ENCODE measurements at places on chromosomes 12 and 14. TPM values are rescaled to one million over a fixed set of nuclear protein-coding genes. Genes with fewer than 3 reads are reported as not detected.

ZNF740 gene
- total RNA-seq: 23.2 TPM

KRT6C gene
- not detected for total RNA-seq

TMCC3 gene
- 8.1 TPM for total RNA-seq

SERPINA3 gene
- 1.3 TPM for total RNA-seq

WNT1 gene
- not detected for total RNA-seq

All from parietal lobe (tissue), 2 donors.